HS-5 (cell line): ENCODE measurements at places on chromosomes 1 and 21.

DNA sequence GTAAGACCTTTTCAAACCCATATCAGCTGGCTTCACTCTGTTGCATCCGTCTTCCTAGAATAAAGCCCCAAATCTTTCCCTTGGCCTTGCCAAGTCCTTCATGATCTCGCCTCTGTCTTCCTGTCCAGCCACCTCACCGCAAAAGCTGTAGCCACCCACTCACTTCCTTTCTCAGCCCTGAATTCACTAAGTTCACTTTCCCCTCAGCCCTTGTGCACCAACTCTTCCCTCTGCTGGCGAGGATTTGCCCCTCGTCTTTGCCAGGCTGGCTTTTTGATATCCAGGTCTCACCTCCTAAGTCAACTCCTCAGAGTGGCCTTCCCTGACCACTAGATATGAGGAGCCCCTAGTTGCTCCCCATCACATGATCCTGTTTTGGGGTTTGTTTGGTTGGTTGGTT, 3.9 kb upstream of the COL16A1 start:
- DNase-seq = no peak

- no peak for DNase-seq
Measured at GRCh38 chr1:1164361-1164700, 9.3 kb upstream of the TTLL10 start.

- no peak for DNase-seq
Measured at GRCh38 chr1:172473302-172473701, 29.4 kb upstream of the PIGC start.

- no peak for DNase-seq
Measured at GRCh38 chr1:61670445-61670844, 54.5 kb downstream of the TM2D1 start.

DNA sequence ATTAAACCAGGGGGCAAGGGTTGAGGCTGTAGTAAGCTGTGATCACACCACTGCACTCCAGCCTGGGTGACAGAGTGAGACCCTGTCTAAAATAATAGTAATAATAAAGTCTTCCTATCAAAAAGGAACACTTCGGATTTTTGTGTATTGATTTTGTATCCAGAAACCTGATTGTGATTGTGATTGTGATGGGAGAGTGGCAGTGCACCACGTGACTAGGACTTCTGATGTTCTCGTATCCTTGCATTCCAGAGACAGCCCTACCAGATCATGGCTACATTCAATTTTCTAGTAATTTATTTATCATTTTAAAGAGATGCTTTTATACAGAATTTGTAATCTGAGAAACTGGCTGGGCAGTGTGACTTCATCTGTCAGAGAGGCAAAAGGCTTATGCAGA, 2.6 kb upstream of the KIF1B start:
- DNase-seq = no peak

GRCh38 chr21:16579538-16579937, 849.8 kb downstream of the USP25 start:
- no peak for DNase-seq

DNA sequence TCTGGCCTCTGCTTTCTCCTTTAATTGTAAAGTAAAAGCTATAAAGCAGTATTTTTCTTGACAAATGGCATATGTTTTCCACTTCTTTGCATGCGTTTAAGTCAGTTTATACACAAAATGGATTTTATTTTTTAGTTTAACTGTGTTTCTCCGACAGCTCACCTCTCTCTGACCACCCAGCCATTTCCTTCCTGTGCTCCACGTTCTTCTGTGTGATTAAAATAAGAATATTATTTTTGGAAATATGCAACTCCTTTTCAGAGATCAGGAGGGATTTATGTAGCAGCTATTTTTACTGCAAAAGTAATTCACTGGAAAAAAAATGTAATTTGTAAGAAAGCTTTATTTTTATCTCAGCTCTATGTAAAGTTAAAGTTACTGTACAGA, 18.0 kb downstream of the ETS2 start:
- no peak for DNase-seq

DNA sequence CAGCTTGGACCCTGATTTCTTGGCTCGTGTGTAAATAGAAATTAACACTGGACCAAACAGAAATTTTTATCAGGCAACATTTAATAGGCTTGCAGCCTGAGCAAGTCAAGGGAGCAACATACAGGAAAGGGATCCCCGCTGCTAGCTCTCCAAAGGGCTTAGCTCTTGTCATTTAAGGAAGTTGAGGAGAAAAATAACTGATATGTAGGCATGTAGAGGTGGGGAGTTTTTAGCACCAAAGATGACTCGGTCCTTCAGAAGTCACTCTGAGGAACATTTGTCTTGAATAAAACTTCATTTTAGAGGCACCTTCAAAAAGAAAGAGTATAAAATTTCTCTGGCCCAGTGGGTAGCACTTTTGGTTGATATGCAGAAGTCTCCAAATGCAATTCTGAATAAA, 27.1 kb downstream of the GBP2 start:
- no peak for DNase-seq

- DNase-seq = no peak
Measured at GRCh38 chr1:213166852-213167251, 115.8 kb downstream of the RPS6KC1 start.

DNA sequence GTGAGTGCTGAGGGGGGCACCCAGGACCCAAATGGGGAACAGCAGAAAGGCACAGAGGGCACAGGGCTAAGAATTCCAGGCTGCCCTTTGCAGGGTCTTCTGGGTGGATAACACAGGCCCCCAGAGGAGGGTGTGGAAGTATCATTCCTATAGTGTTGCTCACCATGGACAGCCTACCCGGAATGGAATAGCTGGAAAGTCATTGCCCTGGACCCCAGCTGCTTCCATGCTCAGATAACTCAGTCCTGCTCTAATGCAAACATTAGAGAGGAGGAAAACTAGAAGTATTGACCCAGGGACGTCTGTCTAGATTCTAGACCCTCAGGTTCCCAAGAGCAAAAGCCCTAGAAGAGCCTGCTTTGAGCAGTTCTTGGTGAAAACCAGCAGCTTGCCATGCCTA, 24.7 kb downstream of the SLC6A17 start:
- no peak for DNase-seq

GRCh38 chr1:109466125-109466451, 258 bp upstream of the SYPL2 start:
- DNase-seq = no peak

GRCh38 chr21:44853601-44854390, 19.7 kb downstream of the PTTG1IP start:
- no peak for DNase-seq

GRCh38 chr1:150194381-150195031, 41.4 kb downstream of the ANP32E start:
- no peak for DNase-seq

- no peak for DNase-seq
Measured at GRCh38 chr1:36322041-36322785, 1.2 kb downstream of the EVA1B start.

- no peak for DNase-seq
Measured at GRCh38 chr21:36288651-36289243, 31.2 kb upstream of the MORC3 start.

- no peak for DNase-seq
Measured at GRCh38 chr1:235298758-235299157, 29.2 kb downstream of the ARID4B start.
